ENCODE measurements at places on chromosomes 12 and 14.

DNA sequence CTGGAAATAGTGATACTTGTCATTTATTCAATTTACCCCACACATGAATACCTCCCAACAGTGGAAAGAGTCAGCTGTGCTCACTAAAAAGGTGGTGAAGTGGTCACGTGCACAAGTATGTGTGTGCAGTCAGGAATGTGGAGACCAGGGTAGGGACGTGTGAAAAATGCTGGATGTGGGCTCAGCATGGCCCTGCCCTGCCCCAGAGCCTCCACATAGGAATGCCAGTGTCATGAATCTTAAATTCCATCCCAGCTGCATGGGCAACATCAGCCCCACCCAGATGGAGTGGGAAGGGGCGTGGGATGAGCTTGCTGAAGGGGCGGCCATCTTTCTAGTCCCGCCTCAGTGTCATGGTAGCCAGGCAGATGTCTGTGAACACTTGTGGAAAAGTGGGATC, 87.7 kb downstream of the C12orf75 start:
- no peak for DNase-seq

- no peak for DNase-seq
Observed at GRCh38 chr14:95228240-95228639, 70.9 kb upstream of the DICER1 start.

- no peak for DNase-seq
Observed at GRCh38 chr12:20421421-20421820, 53.1 kb downstream of the PDE3A start.

DNA sequence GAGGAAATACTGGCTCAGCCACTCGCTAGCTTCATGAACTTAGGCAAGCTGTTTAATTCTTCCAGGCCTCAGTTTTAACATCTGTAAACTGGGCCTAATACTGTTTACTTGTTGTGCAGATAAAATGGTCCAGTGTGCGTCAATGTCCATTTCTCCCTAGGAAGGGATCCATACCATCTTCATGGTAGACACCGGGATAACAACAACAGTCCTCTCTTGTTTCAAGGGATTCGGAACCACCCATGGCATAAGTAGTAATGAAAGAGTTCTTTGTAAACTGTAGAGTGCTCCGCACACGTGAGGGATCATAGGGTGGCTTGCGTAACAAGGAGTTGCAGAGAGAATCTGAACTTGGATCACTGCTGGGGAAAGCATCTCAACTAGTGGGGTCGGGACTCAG, 17.3 kb upstream of the CHGA start:
- DNase-seq = no peak

All from stimulated activated CD4-positive, alpha-beta T cell treated with anti-CD3 and anti-CD28 coated beads, TNF-alpha, amount 100 ng/mL, for 24 hours (primary cell).